Left ventricle myocardium superior (tissue), 1 donor: ENCODE measurements at places on chromosomes 3 and 15.

- DNase-seq, result peak; percentile 76
These were observed 159.7 kb downstream of the POLR2M start for GRCh38 chr15:57866149-57866736.

- no peak for DNase-seq
These were observed 87.6 kb upstream of the LRIG1 start for GRCh38 chr3:66588340-66588847.

- peak; percentile 71 for DNase-seq
These were observed 8.6 kb downstream of the SEMA6D start for GRCh38 chr15:47725906-47726305.

DNA sequence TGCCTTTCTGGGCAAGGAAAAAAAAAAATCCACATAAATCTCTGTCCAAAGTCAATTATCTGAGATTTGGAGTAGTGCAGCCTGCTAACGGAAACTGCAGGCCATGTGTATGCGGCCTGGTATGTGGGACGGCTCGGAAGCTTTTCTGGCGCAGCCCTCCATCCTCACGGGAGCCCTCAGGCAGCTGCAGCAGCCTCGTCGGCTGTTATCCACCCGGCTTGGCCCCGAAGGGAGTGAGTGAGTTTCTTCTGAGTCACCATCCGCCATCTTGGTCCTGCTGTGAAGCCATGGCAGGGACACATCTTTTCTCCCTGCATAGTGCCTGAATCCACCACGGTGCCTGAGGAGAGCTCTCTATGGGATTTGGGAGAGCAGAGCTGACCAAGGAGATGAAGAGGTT, 62.8 kb downstream of the POLR2M start:
- DNase-seq, result peak; percentile 87

- DNase-seq, result no peak
These were observed 414.5 kb downstream of the GRM7 start for GRCh38 chr3:7275396-7275795.

DNA sequence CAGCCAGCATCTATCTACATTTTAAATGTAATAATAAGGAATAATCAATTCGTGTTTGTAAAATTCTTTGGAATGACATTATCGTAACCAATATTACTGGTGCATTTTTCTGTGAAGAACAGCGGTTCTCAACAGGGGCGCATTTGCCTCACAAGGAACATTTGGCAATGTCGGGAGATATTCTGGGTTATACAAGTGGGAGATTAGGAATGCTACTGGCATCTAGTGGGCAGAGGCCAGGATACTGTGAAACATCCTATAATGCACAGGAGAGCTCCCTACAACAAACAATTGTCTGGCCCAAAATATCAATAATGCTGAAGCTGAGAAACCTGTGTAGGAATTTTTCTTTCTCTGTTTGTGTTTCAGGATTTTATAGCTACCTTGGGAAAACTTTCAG, 25.0 kb downstream of the ACP3 start:
- DNase-seq, result no peak

DNA sequence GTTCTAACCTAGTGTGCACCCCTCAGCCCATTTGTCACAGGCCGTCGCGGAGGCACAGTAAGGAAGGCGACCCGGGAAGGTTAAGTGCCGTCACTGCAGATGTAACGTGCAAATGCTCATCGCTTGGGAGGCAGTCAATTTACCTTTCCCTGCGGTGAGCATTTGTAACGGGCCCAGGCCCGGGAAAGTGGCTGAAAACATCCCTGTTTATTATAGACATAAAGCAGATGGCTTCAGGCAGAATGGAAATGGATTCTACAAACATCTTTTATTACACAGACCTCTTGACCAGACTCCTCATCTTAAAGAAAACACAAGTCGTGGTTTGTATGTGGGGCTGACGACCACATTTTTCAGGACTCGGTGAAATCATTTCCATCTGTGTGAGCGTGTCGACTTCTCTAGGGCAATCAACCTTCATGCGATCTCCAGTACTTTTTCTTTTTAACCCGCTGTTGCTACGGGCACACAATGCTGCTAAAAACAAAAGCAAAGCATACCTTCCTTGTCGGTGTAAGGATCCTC, 43.6 kb downstream of the NMNAT3 start:
- DNase-seq, result no peak

DNA sequence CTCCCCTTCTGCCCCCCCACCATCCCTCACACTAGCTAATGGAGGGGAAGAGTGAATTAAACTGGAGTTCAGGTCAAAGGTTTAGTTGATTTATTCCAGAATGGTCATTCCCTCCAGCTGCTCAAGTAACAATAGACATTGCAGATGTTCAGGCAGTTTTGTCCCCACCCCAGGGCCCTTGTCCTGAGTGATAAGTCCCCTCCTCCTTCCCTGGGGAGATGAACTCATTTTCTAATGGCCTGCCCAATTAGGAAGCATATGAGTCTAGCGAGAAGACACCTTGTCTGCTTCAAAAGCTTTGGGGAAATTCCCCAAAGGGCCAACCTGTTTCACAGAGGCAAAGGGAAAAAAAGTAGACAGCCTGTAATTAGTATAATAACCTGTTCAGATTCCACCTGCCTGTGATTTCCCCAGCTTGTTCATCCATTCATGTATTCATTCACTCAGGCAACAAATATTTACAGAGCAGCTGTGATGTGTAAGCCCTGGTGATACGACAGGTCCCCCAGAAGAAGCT, 165.3 kb downstream of the SHQ1 start:
- no peak for DNase-seq

- no peak for DNase-seq
These were observed 387.9 kb downstream of the PYDC2 start for GRCh38 chr3:191848818-191849217.

DNA sequence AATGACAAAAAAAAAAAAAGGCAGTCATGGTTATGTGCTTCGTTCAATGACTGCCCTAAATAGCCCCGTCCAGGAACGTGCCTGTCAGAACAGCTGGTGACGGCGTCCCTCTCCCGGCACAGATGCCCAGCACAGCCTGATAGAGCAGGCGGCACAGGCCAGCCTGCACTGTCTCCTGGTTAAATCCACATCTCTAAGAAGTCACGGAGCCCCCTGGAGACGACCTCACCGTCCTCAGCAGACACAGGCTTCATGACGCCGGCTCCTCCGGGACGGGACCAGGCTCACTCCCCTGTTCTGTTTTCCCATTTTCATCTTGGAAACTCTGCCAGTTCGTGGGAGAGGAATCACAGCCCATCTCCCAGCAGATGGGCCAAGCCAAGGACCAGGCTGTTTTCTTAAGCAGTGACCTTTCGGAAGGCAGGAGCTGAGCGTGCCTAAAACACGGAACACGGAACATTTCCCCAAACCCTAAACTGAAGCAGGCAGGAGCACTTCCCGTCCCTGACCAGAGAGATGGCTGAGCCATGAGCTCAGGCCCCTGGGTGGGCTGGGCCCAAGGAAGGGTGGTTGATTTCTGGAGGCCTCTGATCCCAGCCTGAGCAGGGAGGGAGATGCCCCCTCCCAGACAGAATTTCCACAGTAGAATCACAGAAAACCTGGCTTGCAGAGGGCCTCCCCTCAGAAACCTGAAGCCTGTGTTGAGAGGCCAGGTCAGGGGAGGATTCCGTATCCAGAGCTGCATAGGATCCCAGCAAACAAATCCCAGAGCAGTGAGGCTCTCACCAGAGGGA, 35.9 kb downstream of the ADCY5 start:
- DNase-seq, result peak; percentile 71

DNA sequence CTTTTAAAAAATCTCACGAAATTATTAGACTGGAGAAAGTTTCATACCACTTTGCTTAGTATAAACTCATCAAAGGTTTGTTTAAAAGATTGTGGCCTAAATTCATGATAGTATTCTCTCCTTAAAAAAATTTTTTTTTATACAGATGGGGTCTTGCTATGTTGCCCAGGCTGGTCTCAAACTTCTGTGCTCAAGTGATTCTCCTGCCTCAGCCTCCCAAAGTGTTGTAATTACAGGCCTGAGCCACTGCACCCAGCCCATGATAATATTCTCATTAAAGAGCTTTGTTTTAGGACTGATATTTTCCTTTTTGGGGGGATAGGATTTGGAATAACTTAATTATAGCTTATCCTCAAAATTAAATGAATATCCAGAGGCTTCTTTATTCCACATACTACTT, 19.9 kb downstream of the ECT2 start:
- no peak for DNase-seq

DNA sequence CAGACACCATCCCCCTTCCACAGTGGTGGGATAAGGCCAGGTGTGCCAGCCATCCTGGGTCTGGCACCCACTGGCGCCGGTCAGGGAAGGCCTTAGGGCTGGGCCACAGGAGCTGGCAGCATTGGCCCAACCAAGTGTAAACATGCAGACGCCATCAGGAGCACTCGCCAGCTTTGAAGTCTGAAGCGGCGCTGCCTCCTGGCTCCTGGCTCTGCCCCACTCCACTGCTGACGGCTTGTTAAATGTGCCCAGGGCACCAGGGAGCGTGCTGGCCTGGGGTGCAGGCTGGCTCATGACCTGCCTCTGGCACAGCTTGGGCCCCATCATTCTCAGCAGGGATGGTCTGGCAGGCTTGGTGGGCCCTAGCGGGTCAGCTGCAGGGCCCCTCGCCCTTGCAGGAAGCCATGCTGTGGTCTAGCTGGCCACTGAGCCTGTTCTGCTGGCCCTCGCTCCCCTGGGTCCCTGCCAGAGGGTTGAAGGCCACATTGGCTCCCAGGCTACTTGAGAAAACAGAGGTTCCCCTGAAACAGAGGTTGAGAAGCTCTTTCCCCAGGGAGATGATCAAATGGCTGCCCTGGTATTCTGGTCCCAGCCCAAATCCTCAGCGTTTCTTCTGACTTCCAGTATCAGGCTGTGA, 116.6 kb downstream of the DNAJB8 start:
- no peak for DNase-seq

DNA sequence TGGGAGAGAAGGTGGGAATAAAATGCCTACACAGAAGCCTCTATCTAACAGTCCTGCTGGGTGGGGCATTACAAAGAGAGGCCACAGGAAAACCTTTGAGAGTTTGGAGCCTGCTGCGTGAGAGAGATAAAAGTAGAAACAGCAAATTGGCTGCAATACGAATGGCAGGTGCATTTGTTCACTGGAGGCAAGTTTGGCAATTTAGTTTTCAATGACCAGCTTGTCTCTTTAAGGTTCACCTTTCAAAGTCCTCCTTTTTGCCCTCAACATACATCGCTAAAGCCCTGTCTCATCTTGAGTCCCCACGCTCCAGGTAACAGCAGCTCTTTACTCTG, 405.7 kb downstream of the LSAMP start:
- no peak for DNase-seq

- DNase-seq, result no peak
These were observed 1375.1 kb upstream of the ALCAM start for GRCh38 chr3:103991461-103992115.

DNA sequence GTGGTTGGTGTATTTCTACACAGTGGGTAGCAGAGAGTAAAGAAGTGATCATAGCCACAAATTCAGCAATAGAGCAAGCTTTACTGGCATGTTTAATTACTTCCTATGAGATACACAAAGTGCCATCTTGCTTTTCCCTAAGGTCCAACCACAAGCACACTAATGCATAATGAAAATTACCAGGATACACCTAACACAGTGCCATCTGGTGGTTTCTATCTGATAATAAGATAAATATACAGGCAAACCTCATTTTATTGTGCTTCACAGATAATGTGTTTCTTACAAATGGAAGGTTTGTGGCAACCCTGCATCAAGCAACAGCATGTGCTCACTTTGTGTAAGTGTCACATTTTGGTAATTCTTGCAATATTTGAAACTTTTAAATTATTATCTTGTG, 223.0 kb downstream of the NSUN3 start:
- DNase-seq, result no peak

- no peak for DNase-seq
These were observed 328.5 kb downstream of the NEK10 start for GRCh38 chr3:27040674-27041073.

DNA sequence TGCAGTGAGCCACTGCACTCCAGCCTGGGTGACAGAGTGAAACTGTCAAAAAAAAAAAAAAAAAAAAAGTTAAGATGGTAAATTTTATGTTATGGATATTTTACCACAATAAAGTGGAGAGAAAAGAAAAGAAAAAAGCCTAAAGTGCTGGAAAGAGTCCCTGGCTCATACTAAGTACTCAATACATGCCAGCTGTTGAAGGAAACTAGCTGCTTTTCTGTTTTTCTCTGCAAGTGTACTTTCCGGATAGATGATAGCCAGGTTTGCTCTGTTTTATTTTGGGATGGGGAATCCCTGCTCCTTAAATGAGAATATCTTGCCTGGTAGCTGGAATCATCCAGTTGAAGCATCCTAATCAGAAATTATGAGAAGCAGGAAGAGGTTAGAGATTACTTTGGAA, 10.9 kb downstream of the EID1 start:
- no peak for DNase-seq

- no peak for DNase-seq
These were observed 7.2 kb downstream of the ISG20 start for GRCh38 chr15:88646088-88646405.

- DNase-seq, result no peak
These were observed 23.4 kb upstream of the NOX5 start for GRCh38 chr15:68990992-68991500.

DNA sequence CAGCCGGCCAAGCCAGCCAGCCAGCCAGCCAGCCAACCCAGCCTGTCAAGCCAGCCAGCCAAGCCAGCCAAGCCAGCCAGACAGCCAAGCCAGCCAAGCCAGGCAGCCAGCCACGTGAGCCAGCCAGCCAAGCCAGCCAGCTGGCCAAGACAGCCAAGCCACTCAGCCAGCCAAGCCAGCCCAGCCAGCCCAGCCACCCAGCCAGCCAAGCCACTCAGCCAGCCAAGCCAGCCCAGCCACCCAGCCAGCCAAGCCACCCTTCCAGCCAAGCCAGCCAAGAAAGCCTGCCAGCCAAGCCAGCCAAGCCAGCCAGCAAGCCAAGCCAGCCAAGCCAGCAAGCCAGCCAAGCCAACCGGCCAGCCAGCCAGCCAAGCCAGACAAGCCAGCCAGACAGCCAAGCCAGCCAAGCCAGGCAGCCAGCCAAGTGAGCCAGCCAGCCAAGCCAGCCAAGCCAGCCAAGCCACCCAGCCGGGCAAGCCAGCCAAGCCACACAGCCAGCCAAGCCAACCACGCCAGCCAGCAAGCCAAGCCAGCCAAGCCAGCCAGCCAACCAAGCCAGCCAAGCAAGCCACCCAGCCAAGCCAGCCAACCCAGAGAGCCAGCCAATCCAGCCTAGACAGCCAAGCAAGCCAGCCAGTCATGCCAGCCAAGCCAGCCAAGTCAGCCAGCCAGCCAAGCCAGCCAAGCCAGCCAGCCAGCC, 199.5 kb downstream of the GOLGA6L6 start:
- peak; percentile 76 for DNase-seq
